HEK293T (cell line): ENCODE measurements at places on chromosomes 5 and 9.

DNA sequence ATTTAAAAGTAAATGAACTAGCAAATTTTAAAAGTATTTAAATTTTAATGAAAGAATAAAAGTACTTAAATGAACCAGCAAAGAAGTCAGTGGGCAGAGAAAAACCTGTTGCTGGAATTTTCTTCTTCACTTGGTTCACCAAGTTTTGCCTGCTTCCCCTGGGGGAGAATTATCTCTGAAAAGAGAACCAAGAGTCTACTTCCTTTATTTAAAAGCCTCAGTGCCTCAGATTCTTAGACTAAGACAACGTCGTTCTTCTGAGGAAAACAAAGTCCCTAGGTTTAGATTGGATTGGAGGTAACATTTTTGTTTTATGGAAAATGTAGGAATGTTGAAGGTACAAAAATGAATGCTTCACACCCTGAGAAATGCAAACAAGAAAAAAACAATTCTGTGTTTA lies 7.4 kb upstream of the KLF4 start:
- no peak for DNase-seq

GRCh38 chr9:28212979-28213378 lies 639.7 kb upstream of the C9orf72 start:
- no peak for DNase-seq

- no peak for DNase-seq
These were observed 19.6 kb downstream of the BAAT start for GRCh38 chr9:101365181-101365580.

- no peak for DNase-seq
These were observed 856 bp upstream of the ATOSB start for GRCh38 chr9:35116539-35116897.

GRCh38 chr5:72478684-72479083 lies 28.5 kb downstream of the ZNF366 start:
- no peak for DNase-seq

- no peak for DNase-seq
These were observed 74.1 kb downstream of the SERINC5 start for GRCh38 chr5:80181618-80182211.
